ENCODE measurements at places on chromosomes 6 and 20.

- DNase-seq: no peak
Measured at GRCh38 chr6:16473184-16473907, 235.0 kb downstream of the GMPR start.

- no peak for DNase-seq
Measured at GRCh38 chr20:733861-734260, 34.4 kb downstream of the SLC52A3 start.

- DNase-seq: no peak
Measured at GRCh38 chr6:27250277-27251111, 3.0 kb downstream of the PRSS16 start.

DNA sequence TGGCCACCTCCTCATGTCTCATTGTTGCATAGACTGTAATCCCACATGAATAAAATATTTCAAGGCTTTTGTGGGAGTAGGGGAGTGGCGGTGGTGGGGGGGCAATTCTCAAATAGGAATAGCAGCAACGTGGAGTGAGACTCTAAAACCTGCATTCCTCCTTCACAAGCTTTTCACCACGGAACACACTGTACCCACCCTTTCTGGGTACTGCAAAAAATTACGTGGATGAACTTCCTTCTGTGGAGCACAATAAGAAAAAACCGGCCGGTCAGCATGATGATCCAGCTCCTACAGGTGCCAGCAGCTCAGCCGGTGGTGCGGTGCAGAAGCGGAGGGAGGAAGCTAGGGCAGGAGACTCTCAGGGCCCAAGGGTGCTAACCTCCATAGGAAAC is 930 bp upstream of the RRAGD start:
- DNase-seq: no peak

GRCh38 chr6:136158971-136159370 is 91.1 kb downstream of the MTFR2 start:
- no peak for DNase-seq

GRCh38 chr6:5174756-5175549 is 85.8 kb downstream of the LYRM4 start:
- no peak for DNase-seq

GRCh38 chr6:125586605-125587004 is 162.8 kb upstream of the HEY2 start:
- DNase-seq: no peak

DNA sequence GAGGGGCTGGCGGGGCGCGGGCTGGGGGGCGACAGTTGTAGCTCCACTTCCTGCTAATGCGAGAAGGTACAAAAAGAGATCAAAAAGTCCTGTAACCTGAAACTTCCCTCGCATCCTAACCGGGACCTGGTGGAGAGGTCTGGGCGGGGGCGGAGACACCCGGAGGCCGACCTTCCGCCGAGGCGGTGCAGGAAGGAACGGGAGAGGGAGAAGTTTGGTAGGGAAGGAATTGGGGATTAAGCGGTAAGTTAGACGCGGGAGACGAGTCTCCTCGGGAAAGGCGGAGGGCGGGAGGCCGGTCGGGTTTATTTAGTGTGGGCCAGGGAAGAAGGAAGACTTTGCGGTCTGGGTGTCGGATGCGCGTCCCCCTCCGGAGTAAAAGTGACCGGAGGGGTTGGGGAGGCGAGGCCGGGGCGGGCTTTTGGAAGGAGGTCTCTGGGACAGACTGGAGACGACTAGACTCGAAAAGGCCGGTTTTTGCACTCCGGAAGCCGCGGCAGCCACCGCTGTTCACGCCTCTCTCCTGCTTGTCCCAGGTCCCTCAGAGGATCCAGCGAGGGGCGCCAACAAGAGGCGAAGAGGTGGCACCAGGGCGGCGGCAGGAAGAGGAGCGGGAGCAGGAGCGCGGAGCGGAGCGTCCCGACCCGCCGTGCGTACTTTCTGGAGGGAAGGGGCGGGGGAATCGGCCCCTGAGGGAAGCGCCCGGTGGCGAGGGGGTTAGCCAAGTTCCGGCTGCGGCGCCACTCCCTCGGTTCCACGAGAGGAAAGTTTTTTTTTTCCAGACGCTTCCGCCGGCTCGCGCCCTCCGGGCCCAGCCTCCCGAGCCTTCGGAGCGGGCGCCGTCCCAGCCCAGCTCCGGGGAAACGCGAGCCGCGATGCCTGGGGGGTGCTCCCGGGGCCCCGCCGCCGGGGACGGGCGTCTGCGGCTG is 734 bp downstream of the TPBG start:
- DNase-seq: peak; percentile 25

- no peak for DNase-seq
Measured at GRCh38 chr6:54107470-54108090, 3.7 kb upstream of the MLIP start.

DNA sequence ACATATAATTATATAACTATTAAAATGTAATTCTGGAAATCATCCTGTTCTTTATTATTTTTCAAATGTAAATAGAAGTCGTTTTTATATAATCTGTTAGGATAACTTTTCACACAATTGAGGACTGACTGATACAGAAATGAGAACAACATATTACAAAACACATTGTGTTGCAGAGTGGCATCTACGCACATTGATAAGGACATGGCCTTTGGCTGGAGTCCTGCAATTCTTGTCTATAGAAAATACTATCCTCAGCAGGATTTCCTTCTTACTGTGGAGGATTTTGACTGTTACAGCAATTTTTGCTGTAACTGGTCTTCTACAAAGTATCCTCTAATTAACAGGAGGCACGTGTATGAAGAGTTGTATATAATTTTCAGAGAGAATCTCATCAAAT is 19.8 kb downstream of the SH3BGRL2 start:
- DNase-seq: no peak

DNA sequence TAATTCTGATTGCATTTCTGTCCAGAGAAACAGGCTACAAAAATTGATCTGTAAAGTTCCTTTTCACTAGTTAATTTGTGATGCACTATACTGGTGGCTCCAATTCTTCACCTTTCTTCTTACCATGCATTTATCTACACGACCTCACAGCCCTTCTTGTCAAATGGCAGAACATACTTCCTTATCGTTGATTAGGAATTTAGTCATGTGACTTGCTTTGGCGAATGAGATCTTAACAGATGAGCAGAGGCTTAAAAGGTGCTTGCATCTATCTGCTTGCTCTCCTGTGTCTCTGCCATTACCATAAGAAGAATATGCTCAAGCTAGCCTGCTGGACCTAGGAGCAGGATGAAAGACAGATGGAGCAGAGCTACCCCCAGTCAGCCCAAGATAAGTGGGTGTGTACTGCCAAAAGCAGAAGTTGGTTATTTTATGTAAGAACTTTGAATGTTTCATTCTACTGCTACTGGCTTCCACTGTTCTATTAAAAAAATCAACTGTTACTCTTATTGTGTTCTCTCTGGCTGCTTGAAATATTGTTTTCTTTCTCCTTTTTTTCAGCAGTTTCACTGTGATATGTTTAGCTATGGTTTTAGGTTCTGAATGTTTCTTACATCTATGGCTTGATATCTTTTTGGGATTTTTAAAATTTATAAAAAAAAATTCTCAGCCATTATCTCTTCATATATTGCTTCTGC is 40.2 kb upstream of the RBM24 start:
- no peak for DNase-seq

DNA sequence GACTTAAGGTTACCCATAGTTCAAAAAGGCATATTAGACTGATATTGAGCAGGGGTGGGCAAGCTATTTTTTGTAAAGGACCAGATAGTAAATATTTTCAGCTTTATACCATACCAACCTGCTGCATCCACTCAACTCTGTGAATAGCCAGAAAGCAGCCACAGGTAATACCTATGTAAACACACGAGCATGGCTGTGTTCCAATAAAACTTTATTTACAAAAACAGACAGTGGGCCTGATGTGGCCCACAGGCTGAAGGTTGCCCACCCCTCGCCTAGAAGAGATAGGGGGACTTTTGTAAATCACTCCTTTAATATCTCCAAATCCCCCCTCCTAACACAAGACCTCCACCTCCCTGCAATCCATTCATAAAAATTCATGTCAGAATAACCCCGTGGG is 64.4 kb downstream of the PSMG4 start:
- no peak for DNase-seq

DNA sequence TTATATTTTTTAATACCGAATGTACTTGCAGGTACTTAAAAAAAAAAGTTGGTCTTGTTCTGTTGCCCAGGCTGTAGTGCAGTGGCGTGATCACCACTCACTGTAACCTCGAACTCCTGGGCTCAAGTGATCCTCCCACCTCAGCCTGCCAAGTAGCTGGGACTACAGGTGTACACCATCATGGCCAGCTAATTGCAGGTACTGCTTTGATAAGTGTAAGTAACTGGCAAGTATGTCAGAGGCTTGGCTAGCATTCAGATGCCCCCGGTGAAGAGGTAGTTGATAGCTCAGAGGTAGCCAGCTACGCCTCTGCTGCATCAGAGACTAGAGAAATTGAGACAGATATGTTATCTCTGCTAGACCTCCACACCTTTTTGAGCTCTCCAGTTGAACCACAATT is 40.5 kb downstream of the BTBD9 start:
- DNase-seq: no peak

DNA sequence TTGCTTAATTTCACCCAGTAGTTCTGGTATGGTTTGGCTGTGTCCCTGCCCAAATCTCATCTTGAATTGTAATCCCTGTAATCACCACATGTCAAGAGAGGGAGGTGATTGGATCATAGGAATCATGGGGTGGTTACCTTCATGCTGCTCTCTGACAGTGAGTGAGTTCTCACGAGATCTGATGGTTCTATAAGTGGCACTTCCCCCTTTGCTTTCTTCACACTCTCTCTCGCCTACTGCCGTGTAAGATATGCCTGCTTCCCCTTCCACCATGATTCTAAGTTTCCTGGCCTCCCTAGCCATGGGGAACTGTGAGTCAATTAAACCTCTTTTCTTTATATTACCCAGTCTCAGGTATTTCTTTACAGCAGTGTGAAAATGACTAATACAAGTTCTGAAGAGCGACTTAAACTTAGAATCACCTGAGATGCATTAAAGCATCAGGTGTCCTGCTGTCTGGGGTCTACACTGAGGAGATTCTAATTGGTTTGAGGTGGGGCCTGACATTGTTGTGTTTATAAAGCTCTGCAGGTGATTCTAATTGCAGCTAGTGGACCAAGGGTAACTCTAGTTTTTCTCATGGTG is 82.1 kb upstream of the DTNBP1 start:
- DNase-seq: no peak

GRCh38 chr20:57711311-57711712 is 1.5 kb upstream of the PMEPA1 start:
- DNase-seq: no peak

- DNase-seq: no peak
Measured at GRCh38 chr6:148451690-148452089, 109.1 kb downstream of the SASH1 start.

- no peak for DNase-seq
Measured at GRCh38 chr6:32622545-32623401, 14.4 kb upstream of the HLA-DQA1 start.

DNA sequence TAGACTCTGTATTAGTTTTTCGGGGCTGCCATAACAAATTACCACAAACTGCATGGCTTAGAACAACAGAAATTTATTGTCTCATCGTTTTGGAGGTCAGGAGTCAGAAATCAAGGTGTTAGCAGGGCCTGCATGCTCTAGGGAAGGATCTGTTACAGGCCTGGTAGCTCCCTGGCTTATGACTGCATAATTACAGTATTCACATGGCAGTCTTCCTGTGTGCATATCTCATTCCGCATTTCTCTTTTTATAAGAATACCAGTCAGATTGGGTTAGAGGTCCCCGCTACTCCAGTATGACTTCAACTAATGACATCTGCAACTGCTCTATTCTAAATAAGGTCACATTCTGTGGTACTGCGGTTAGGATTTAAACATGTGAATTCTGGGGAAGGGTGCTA is 59.3 kb upstream of the SLC2A12 start:
- no peak for DNase-seq

DNA sequence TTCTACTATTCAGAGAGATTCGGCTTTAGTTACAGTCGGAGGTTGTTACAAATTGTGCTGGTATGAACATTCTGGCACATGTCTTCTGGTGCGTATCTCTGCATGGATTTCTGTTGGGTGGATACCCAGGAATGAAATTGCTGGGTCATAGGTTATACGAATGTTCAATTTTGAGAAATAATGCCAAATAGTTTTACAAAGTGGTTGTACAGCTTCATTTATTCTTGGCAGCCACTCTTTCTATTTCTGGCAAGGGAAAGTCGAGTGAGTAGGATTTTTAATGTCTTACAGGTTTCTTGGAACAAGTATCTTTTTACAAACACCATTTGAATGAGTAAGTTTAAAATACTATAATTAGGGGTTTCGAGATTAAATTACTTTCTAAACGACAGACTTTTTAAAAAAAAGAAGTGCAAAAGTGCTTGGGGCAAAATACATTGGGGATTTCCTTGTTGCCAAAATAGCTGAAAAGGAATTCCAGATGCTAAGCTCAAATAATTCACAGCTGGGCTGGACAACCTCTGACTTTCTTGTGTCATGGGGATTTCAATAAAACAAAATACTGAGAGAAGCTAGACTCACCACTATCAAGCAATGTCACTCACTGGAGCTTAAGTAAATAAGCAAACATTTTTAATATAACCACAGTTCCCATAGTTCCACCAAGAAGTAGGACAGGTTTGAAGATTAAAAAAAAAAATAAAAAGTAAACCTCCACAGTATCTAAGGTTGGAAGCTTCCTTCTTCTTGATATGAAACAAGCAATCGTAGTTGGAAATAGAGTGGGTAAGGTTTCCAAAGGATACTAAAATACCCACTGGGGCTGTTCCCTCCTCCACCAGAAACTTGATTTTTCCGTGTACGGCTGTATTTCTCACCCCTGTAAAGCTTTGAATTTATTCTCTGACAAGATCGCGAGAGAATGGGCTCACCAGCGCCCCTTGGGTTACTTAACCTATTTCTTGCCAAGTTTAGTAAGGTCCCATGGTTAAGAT is 21.6 kb upstream of the GFOD1 start:
- peak; percentile 56 for DNase-seq

DNA sequence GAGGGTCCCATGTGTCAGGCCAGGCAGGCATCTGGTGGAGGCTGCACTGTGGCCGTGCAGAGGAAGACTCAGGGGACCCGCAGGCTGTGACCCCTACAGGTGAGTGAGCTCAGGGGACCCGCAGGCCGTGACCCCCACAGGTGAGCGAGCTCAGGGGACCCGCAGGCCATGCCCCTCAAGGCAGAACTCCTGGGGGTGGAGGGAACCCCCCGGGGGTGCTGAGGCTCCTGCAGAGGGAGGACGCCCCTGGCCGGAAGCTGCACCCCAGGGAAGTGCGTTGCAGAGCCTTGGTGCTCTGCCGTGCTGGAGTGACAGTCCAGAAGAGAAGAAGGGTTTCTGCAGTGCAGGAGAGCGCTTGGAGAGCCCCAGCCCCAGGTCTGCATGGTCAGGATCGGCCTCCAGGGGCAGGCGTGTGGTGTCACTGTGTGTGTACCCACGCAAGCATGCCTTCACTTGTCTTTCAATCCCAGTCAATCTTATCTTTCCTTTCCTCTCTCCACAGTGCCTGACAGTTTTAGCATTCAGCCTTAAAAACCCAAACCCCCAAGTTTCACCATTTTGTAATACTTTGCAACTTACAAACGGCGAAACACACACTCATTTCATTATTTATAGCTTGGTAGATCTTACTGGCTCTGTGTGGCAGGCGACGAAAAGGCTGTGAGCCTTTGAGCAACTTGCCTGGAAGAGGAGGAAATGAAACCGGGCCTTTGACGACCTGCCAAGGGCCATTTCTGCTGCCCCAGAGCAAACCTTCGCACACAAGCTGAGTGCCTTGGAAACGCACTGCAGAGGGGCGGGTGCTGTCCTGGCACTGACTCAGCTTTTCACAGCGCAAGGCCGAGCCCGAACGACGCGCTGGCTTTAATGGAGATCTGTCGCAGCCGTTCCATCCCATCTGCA is 101.4 kb upstream of the AGPAT4 start:
- peak; percentile 53 for DNase-seq

- no peak for DNase-seq
Measured at GRCh38 chr20:4366076-4366475, 350.7 kb upstream of the RNF24 start.

- peak; percentile 62 for DNase-seq
Measured at GRCh38 chr6:15495375-15495901, 167.4 kb downstream of the DTNBP1 start.

All from skeletal muscle cell (primary cell).